ENCODE measurements at places on chromosomes 16 and 17.

DNA sequence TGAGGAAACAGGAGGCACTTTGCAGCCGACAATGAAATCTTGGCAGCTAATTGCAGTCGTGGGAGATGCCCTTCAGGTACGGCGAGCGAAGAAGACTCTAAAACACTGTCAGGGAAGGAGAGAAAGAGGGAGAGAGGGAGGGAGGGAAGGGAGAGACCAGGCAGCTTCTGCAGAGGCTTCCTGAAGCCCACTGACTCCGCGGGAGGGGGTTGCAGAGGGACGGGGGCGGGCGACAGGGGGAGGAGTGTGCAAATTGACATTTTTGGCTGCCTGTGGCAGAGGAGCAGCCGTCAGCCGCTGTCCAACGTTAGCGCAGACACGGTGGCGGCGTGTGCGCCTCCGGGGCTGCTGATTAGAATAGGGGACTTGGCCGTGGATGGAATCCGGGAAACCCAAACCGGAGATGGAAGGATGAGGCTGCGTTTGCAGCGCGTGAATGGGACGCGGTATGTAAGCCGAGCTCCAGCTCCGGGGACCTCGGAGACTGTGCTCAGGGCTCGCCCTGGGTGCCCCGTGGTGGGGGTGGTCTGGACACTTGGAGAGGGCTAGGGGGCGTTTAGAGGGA, 849.1 kb upstream of the RBFOX1 start:
- DNase-seq, result peak; percentile 32

DNA sequence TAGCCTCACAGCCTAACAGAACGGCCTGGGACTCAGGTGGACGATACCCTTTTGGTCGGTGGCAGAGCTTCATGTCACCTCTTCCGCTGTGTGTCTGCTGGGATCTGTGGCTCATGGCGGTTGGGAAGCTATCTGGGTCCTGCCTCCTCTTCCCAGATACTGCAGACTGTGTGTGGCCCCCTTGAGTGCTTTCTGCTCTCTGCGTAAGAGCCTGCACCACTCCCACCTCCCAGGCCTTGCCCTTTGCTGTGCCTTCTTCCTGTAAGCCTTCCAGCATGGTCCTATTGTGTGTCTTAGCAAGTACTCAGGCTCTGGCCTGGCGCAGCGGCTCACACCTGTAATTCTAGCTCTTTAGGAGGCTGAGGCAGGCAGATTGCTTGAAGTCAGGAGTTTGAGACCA, 17.5 kb upstream of the ADCY7 start:
- no peak for DNase-seq

GRCh38 chr16:50724306-50724705, 17.6 kb upstream of the CYLD start:
- no peak for DNase-seq

DNA sequence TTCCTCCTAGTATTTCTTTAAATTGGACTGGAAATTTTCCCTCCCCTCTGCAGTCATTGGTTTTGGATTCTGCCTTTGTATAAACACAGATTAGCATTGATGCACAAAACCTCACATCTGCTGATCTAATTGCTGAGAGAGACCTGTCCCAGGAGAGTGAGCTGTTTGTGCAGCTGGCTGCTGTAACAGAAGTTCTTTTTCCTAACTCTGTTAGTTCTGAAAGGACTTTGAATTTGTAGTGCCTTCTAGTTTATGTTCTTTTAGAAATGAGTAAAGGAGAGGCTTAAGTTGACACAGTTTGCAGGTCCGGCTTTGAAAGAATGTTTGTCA, 45.2 kb upstream of the KPNB1 start:
- no peak for DNase-seq

DNA sequence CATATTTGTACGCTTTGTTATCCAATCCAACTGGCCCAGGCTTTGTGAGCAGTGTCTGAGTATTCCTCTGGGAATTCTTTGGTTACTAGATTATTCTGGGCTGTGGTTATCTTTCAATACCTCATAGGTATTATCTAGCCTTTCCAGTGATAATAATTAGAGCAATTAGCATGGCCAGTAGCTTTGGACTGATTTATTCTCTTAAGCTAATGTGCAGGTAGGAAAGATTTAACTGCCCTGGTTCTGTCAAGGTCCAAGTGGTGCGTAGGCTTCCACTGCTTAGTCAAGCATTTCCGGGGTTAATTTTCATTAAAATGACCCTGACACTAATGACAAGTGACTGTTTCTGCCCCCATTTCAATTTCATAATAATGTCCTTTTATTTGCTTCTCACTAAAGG, 54.2 kb upstream of the PMFBP1 start:
- DNase-seq, result no peak

DNA sequence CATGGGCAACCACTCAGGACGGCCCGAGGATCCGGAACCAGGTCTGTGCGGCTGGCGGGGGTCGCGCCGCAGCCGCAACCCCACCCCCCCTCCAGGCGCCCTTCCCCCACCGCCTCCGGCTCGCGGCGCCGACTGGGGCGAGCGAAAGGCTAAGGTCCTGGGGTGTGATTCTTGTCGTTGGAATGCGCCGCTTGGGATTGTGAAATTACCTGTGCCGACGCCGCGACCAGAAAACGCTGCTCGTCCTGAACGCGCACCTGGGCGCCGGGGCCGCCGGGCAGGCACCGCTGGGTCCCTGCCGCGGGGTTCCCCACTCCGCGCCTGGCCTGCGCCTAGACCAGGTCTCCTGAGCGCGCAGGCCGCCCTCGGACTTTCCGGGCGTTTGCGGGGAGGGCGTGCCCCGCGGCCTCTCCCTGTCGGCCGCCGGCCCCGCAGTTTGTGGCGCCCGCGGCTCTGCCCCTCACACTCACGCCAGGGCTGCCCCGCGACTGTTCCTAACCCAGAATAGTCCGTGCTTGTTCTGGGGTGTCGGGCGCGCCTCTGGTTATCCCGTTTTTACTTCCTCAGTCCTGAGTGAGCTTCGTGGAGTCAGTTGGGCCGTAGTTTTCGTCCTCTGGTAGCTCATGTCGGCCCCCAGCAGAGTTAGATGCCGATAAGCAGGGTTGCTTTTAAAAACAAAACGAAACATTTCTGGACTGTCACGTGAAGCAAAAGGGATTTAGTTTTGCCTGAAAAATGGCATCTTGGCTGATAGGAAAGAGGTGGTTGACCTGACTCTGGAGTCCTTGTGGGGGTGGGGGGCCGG, 147.2 kb downstream of the SPECC1 start:
- peak; percentile 29 for DNase-seq

DNA sequence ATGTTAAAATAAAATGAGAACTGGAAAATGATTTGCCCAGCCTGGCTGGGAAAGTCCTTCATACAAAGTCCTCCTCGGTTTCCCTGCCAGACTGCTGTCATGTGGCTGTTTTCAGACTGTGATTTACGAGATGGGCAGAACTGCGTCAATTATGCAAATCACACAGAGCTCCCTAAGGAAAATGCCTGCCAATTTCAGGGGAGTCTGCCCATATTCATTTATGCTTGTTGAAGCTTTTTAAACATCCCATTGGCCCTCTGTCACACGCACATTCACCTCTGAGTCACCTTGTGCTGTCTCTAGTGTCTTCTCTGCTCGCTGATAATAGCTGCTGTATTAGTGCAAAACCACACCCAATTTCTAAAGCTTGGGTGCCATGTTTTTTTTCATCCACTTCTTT, 81.7 kb upstream of the FAM20A start:
- DNase-seq, result no peak

DNA sequence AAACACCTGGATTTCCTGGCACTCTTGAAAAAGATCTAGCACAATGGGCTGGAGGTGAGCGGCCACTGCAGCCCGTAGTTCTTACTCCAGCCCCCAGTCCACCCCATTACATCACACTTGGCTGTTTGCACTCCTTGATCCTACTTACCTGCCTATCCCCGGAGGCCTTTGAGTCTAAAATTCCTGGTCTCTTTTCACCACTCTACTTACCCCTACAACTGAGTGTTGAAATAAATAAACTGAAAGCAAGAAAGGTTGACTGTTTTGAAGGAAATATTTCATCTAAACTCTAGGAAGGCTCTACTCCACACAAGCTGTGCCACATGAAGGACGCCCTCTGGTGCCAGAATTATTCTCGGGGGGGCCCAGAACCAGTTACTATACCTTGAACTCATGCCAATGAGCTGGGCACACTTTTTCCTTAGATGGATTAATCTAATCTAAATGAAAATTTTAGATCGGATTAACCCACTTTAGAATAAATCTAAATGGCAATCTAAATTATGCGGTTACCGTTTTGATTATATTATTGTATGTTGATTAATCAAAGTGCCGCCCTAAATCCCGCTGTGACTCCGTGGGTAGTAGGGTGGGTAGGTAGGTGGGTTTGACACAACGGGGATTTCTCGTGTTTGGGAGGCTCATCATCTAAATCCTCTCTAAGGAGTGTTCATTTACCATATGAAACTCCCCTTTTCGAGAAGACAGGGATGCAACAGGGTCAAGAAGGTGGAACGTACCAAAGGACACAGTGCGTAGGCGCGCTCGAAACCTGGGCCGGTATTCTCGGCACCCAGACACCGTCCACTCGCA, 651 bp upstream of the EIF1 start:
- no peak for DNase-seq

DNA sequence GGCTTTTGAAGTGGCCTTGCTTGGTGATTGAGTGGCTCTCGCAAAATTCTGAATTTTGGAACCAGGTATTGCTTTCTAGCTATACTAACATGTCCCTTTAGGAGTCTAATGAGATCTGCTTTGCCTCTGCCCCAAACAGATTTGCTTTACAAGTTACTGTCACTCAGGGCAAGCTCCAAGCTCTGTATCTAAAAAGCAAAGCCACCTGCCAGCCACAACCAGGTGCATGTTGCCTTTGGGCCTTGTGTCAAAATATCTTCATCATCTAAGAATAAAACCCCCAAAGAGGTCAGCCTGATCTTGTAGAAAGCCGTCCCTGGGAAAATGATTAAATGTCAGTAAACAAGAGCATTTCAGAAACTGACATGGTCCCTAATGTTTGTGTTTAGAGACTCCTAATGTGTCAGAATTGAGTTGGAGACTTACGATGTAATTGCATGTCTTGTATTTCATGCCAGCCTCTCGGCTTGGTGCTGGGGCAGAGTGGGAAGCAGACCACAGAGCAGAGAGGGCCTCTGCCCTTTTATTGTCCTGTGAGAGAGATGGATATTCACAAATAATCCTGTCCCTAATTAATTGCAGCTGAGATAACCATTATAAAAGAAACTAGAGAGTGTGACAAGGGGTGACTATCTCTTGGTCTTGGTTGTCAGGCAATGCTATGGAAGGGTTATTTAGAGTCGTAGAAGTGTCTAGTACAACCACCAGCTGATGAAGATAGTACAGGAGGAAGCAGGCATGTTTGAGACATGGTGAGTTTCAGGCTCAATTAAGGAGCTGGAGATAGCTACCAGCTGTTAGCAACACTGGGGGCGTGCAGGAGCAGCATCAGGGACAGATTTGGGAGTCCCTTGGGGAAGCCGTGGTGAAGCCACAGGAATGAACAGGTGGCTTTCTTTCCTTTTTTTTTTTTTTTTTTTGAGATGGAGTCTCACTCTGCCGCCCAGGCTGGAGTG, 90.7 kb downstream of the PITPNC1 start:
- DNase-seq, result no peak

DNA sequence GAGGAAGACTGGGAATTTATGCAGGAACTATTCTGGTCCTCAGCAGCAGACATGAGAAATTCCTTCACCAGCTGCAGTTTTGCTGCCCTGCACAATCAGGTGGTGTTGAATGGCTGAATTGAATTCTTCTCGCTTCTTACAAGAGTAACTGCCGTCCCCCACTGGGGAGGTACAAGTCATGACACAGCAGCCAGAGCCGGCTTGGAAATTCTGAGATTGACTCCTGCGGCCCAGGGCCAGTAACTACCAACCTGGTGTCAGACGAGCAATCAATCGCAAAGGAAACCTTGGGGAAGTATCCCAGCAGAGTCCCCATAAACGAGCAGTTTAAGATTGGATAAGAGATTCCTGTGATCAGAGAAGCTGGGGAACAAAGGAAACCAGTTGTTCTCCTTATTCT, 30.7 kb downstream of the KNOP1 start:
- no peak for DNase-seq

GRCh38 chr16:79993629-79994209, 393.2 kb upstream of the MAF start:
- no peak for DNase-seq

DNA sequence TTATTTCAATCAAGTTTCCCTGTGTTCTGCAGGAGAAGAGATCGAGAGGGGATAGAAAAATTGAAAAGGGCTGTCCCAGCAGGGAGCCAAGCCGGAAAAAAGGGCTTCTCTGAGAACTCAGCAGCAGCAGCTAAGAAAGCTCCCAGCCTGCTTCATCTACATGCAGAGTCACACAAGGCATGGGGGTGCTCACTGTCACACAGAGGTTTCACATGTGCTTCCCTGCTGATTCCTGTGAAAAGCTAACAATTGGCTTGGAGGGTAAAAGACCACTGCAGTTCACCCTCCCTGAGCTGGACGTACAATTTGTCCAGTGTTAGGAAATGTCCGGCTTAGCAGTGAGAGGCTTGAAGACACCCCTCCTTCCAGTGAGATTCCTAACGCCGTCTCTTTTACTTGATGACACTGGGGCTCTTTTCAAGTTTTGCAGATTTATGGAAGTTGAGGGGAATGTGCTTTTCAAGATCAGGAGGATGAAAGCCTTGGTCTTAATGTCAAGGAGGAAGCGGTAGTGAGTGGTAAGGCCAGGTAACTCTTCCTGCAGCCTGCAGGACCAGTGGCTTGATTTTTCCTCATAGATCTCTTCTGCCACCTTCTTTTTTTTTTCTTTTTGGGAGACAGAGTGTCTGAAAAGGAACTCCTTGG, 85.6 kb downstream of the WNT3 start:
- DNase-seq, result peak; percentile 89

GRCh38 chr17:75411328-75412067, 6.0 kb upstream of the GRB2 start:
- DNase-seq, result no peak

- DNase-seq, result no peak
These were observed 222.3 kb downstream of the MSI2 start for GRCh38 chr17:57478478-57479250.

DNA sequence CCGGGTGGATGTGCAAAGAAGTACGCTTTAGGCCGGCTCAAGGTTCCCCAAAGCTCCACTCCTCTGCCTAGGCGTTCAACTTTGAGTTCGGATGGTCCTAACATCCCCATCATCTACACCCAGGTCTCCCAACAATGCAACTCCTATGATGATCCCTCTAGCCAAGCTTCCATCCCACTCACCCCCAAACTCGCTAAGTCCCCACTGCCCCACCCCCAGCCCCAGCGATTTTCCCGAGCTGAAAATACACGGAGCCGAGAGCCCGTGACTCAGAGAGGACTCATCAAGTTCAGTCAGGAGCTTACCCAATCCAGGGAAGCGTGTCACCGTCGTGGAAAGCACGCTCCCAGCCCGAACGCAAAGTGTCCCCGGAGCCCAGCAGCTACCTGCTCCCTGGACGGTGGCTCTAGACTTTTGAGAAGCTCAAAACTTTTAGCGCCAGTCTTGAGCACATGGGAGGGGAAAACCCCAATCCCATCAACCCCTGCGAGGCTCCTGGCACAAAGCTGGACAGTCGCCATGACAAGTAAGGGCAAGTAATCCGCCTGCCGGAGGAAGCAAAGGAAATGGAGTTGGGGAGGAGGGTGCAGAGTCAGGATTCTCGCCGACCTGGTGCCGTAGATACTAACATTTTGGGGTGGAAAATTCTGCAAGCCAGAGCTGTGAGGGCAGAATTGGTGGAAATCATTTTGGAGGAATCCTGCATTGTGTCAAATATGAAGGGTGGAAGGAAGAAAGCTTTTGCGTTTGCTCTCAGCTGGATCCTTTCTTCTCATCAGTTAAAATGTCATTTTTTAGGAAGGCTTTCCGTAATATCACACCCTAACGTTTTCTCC, at the start of gene TP53:
TP53 (minus strand) TSS at position 419 of the 836 bp plus-strand sequence. CDS start 10,896 bp downstream, outside the sequence.
- peak; percentile 92 for DNase-seq

GRCh38 chr17:48726114-48726915, 2.2 kb downstream of the HOXB13 start:
- DNase-seq, result no peak

- no peak for DNase-seq
These were observed 45.7 kb downstream of the DYNLRB2 start for GRCh38 chr16:80586476-80586875.

- no peak for DNase-seq
These were observed 198.4 kb upstream of the C17orf78 start for GRCh38 chr17:37177254-37177870.
